Stimulated activated CD4-positive, alpha-beta T cell treated with anti-CD3 and anti-CD28 coated beads, Interleukin-4, amount 100 ng/mL, for 4 hours (primary cell): ENCODE measurements at places on chromosomes 11 and 22.

- no peak for DNase-seq
These were observed 27.4 kb downstream of the RRAS2 start for GRCh38 chr11:14331476-14332136.

DNA sequence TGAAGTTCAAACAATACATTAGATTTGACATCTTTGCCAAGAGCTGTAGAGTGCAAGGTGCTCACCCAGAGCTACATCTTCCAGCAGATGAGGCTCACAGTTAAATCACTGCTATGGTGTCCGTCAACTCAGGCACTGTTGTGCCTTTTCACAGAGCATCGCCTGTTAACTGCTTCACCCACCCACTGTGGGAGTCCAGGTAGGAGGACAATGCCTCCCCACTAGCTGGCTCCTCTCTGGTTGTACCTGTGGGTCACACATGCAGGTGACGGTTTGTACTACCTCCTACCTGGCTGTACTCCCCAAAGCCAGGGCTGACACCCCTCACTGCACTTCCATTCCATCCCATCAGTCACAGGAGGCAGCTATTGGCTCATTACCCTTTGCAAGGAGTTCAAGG, 84.6 kb upstream of the TOP3B start:
- DNase-seq = no peak

- no peak for DNase-seq
These were observed 42.4 kb downstream of the PITPNB start for GRCh38 chr22:27876684-27877083.

DNA sequence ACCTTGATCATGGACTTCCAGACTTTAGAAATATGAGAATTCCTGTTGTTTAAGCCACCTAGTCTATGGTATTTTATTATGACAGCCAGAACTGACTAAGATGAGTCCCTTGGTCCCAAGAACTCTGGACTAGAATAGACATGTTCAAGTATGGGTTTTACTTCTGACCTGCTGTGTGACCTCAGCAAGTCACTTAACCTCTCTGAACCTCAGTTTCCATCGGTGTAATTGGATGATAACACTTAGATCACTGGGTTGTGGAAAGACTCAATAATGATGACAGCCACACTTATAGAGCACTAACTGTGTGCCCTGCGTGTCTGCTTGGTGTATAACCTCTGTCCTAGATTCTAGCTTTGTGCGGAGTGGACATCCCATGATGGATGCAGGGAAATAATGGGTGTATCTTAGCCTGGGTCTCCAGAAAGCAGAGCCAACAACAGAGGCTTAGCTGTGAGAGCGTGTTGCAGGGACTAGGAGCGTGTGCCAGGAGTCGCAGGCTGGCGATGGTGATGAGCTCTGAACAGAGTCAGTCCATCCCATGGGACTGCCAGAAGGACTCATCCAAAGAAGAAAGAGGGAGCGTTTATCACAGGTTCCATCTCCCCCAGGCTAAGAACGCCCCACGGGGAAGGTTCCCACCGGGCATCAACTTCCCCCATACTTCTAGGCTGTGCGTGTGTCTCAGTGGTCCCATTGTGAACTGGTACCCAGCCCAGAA, 93.2 kb upstream of the TP53I11 start:
- DNase-seq = no peak

DNA sequence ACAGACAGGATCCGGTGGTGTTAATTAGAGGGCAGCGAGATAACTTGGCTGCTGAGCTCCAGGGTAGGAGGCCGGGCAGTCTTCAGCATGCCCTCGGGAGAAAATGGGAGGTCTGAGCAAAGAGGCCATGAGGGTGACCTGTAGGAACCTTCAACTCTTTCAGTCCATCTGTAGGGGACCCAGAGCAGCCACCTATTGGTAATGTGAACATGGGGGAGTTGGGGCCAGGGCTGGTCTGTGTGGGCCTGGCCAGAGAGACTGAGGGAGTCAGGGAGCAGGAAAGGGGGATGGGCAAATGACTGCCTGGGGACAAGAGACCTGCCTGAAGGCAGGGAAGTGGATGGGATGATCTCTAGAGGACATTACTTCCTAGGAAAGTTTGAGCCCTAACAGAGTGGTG, 101.0 kb upstream of the NNMT start:
- DNase-seq = no peak

- no peak for DNase-seq
These were observed 14.9 kb upstream of the PVALB start for GRCh38 chr22:36831717-36832116.
